Left lung (tissue), 14 donors: ENCODE measurements at places on chromosomes 7 and 10. TPM values are rescaled to one million over a fixed set of nuclear protein-coding genes. Genes with fewer than 3 reads are reported as not detected.
A peak's percentile ranks its signal among the peaks of the same experiment; 100 is the strongest.

FBXL13 gene
- 2.2 TPM for total RNA-seq

DNA sequence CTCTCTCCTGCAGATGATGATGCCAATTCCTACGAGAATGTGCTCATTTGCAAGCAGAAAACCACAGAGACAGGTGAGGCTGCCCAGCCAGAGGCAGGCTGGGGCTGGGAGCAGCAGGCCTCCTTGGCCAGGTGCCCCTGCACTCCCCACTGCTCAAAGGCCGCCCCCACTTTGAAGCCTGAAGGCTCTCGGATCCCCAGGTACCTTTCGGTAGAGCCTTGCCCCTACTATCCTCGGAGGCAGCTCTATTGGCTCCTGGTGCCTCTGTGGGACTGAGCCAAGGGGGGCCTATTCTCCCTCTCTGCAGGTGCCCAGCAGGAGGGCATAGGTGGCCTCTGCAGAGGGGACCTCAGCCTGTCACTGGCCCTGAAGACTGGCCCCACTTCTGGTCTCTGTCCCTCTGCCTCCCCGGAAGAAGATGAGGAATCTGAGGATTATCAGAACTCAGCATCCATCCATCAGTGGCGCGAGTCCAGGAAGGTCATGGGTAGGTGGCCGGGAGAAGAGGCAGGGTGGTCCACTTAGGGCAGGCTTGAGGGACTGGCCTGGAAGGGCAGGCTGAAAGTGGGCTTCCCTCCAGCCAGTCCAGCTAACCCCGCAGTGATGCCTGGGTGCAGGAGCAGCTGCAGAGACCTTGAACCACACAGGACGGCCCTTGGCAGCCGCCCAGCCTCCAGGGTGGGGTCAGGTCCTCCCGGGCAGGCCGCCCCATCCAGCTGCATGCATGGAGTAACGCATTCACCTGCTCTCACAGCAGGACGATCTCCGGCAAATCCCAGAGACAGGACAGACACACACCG, 14.1 kb downstream of the LAT2 start:
- DNase-seq: no peak

DNA sequence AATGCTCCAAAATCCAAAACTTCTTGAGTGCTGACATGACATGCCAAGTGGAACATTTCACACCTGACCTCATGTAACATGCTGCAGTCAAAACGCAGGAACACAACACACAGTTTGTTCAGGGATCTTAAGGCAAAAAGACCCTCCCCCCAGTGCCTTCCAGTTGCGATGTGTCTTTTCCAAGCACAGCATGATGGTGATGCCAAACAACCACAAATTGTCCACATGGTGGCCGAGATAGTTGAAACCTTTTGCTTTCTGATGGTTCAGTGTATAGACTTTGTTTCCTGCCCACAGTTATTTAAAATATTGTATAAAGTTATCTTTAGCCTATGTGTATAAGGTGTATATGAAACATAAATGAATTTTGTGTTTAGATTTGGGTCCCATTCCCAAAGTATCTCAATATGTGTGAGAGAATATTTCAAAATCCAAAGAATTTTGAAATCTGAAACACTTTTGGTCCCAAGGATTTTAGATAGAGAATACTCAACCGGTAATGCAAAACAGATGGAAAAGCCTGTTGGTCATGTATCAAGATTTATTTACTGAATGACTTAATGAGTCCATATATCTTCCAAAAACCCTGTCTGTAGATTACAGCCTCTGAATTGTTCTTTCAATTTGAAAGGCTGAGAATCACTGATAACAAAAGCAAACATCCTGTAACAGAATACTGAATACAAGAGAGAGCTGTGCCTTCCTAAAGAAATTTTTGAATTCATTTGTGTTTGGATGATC, 93.4 kb upstream of the OIT3 start:
- DNase-seq: no peak

TRPV5 gene
- not detected for total RNA-seq

DUSP5 gene
- 11.3 TPM for total RNA-seq

DNA sequence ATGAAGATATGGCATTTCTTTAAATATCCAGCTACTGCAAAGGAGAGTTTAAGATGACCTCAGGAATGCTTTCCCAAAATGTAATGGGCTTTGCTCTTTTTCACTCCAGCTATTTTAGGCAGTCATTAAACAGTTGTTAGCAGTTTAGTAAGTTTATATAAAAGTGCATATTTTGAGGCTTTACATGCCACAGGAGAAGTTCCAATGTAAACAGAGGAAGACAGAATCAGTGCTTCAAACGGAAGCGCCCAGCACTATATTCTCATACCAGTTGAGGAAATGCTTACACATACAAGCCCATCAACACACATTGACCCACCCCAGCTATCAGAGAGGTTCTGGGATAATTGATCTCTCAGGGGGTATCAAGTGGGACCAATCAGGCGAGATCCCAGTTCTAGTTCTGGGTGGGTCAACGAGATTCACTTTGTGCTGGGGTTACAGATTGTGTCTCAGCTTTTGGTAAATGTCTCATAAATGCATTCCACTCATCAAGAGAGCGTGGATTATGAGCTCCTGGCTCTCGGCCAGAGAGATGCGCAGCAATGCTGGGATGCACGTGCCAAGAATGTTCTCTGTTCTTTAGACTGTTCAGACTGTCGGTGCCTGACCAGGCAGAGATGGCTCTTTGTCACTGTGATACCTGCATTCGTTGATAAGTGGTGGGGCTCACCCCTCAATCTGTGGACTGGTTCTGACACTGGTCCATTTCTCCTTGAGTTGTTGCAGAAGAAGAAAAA, 55.0 kb downstream of the CACNB2 start:
- no peak for DNase-seq

SORCS1 gene
- total RNA-seq: 0.03 TPM

- DNase-seq: peak; percentile 14
These were observed at the start of gene UPK3B for GRCh38 chr7:76509931-76510877. Gene UPK3B (plus strand): TSS chr7:76510552. CDS start chr7:76510653, 101 bp downstream.

- no peak for DNase-seq
These were observed 53.3 kb upstream of the SAMD8 start for GRCh38 chr10:75058161-75058560.

GRCh38 chr7:38294926-38295325, 21.5 kb upstream of the TARP start:
- DNase-seq: no peak

PLCE1 gene
- total RNA-seq: 9.8 TPM

C7orf57 gene
- total RNA-seq: 1.6 TPM

OLAH gene
- total RNA-seq: 19.0 TPM

DNA sequence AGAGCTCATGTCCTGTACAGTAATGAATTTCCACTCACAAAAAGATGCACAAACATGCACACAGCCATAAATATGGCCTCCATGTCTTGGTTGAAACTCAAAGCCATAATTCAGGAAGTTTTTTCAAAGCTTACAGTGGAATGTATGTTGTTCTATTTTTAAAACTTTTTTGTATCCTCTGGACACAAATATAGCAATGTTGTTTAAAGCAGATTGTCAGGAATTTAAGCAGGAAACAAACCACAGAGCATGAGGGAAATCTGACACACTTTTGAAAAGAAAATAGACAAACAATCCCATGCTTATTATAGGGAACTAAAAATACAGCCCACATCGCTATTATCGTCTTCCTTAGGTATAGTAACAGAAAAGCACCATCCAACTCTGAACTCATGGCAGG, 21.5 kb downstream of the LRRN3 start:
- DNase-seq: no peak

OR2A42 gene
- total RNA-seq: not detected

DNA sequence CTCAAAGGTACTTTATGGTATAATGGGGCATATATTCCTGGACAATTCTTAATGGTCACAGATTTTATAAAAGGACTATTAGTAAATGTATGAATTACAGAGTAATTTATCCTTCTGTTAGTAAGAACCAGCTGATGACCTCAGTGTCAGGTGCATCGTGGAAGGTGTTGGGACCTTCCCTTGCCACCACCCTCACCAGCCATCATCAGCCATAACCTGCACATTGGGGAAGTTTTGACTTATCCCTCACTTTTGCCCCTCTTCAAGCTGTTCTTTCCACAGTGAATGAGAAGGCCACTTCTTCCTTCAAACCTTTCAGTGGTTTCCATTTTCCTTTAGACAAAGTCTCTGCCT, 52.2 kb downstream of the FIGNL1 start:
- DNase-seq: no peak

DNA sequence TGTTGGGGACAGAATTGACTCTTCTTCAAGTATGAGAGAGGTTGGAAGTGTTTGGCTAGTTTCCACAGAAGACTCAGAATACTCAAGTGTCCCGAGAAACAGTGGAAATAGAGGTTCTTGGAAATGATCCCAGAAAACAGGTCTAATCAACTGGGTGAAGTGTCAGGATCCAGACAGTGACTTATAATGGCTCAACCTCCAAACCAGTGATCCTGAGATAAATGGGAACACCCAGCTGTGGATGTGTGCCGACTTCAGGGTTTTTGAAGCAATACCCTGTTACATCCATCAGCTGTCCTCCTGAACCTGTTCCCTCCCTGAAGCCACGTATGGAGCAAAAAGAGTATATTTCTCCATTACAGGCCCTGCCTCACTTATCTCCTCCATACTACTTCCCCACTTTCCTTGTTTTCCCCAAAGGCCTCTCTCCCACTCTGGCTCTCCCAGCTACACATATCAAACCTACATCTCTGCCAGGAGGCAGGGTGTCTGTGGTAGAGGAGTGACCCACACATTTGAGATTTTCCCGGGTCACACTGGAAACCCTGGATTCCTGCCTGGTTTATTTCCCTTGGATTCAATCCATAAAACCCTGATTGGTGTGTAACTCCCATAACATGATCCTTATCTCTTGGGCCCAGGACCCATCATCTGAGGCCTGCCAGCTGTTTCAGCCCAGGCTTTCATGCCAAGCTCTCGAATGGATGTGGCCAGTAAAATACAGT, 17.6 kb upstream of the ELOVL3 start:
- DNase-seq: no peak

PON1 gene
- 0.42 TPM for total RNA-seq

- no peak for DNase-seq
These were observed 3.6 kb upstream of the GRID2IP start for GRCh38 chr7:6554848-6555247.

METTL27 gene
- 1.5 TPM for total RNA-seq

DNA sequence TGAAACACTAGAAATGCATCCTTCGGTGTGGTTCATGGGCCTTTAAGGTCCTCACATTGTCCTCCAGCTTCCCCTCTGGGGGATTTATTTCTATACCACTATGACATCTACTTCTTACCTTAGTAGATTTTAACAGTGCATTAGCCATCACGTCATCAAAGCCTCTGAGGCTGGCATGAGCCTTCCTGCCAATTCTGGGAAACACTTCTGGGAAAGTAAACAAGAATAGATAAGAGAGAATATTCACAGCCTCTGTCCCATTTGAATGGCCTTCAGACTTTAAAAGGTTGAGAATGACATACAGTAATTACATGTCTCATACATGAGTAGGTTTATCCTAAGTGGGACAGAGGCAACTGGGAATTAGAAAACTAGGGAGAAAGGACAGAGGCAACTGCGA, 89.7 kb downstream of the AMPH start:
- no peak for DNase-seq

DNA sequence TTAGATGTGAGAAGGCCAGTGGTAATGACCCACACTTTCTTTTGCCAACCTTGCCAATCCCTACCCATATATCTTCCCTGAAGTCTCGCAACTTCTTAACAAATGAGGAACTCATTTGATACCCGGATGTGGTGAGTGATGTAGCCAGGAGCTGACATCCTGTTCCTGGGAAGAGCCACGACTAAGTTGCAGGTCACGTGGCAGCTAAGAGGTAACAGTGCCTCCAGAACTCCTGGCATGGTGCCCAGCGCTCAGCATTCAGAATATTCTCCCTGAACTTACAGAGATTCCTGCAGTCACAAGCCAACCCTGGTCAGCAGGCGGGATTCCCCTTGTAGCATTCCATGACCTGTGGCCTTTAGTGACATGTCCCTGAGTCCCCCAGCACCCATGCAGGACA, 282.5 kb downstream of the GALNT17 start:
- no peak for DNase-seq

- no peak for DNase-seq
These were observed 499.0 kb downstream of the TCERG1L start for GRCh38 chr10:130812381-130813148.

DNA sequence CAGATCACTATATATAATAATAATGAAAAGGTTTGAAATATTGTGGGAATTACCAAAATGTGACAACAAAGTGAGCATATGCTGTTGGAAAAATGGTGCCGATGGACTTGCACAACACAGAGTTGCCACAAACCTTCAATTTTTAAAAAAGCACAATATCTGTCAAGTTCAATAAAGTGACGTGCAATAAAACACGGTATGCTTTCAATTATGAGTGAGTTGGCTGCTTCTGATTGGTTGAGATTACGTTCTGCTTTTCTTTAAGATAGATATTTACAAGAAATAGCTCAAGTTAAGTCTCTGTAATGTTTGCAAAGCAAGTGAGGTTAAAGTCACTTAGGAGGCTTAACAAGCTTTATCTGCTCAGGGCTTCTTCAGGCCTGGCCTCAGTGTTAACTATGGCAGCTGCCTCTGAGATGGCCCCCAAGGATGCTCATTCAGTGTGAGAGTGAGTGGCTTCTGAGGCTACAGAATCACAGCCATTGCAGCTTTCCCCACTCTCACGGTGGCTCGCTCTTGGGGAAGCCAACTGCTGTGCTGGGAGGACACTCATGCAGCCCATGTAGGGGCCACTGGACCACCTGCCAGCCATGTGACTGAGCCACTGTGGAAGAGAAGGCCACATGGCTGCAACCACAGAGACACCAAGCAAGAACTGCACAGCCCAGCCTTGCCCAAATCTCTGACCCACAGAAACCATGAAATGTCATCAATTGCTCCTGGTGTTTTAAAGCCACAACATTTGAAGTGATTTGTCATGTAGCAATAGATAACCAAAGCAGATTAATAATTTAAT, 78.3 kb upstream of the TMEM72 start:
- DNase-seq: no peak

SFRP5 gene
- total RNA-seq: 0.24 TPM

CALHM1 gene
- total RNA-seq: not detected

DNA sequence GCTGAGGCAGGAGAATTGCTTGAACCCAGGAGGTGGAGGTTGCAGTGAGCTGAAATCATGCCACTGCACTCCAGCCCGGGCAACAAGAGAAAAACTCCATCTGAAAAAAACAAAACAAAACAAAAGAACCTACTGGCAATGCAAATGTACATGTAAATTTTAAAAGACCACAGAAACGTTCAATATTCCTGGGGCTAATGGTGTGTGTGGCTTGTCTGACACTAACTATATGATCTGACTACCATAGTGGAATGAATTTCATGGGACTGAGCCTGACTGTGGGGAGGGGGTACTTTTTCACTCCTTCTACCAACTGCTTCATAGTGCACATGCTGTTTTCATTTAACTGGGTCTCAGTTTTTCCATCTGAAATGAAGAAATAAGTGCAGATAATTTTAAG, 69.6 kb downstream of the ITPRID1 start:
- DNase-seq: no peak

DNA sequence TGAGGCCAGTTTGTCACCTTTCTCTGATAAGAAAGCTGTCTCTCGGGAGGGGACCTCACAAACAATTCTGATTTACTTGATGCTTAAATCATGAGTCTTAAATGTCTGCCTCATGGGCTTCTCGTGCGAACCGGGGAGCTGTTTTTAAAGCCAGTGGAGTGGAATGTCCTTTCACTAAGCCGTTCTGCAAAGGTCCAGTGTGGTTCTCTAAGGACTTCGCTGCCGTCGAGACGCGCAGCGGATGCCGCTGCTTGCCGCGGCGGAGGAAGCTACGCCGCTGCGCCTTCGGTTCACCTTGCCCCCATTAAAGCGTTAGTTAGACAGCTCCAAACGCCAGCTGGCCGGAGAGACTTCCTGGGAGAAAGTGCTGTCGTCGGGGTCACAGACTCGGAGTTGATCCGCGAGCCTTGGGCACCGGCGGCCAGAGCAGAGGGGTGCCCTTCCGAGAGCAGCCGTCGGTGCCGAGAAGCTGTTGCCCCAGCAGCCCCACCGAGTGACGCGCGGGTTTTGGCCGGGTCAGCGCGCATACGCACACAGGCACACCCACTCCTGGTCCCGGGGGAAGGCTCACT, 1.3 kb upstream of the HMX3 start:
- no peak for DNase-seq

KCNMA1 gene
- 21.1 TPM for total RNA-seq
